ENCODE measurements at places on chromosomes 2 and 18.

GRCh38 chr18:79888016-79888415 lies 63.4 kb downstream of the SLC66A2 start:
- no peak for DNase-seq

DNA sequence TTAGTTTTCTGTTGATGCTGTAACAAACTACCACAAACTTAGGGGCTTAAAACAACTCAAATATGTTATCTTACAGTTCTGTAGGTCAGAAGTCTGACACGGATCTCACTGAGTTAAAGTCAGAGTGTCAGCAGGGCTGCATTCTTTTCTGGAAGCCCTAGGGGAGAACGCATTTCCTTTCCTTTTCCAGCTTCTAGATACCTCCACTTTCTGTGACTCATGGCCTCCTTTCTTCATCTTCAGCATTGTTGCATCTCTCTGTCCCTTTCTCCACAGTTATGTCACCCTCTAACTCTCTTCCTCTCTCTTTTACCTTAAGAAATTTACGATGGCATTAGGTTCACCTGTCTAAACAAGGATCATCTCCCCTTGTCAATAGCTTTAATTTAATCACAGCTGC lies 13.3 kb upstream of the PPP4R1 start:
- no peak for DNase-seq

DNA sequence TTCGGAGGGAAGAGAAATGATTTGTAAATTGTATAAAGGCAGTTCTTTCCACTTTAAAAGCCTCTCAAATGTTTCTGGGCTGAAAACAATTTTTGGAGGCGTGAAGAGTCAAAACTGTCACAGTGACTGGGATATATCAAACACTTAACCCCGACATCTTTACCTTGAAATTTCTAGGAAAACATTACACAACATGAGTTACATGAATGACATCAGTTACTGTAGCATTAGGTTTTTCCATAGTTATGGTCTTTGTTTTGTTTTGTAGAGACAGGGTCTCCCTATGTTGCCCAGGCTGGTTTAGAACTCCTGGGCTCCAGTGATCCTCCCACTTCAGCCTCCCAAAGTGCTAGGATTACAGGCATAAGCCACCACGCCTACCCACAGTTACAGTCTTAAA lies 25.7 kb downstream of the MSH6 start:
- no peak for DNase-seq

DNA sequence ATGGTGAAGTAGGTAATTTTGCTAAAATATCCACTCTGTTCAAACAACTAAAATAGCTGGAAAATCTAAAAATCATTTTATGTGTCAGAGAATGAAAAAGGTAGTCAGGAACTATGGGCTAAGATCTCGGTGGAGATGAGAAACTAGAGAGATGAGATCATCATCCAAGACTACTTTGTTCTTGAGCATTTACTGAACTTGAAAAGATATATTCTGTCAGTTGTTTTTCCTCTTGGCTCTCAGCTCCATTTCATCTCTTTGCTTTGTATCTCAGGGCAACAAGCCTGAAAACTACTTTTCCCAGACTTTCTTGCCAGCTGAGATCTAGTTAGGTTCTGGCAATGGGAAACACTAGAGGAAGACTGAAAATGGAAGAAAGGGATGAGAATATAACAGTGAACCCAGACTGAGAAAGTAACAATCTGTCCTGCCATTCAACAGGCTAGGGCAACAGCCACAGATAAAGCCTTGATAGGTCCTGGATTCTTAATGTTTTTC lies 346.2 kb upstream of the MEX3C start:
- no peak for DNase-seq

- DNase-seq, result no peak
Observed at GRCh38 chr2:70904371-70905216, 31.1 kb upstream of the ATP6V1B1 start.

DNA sequence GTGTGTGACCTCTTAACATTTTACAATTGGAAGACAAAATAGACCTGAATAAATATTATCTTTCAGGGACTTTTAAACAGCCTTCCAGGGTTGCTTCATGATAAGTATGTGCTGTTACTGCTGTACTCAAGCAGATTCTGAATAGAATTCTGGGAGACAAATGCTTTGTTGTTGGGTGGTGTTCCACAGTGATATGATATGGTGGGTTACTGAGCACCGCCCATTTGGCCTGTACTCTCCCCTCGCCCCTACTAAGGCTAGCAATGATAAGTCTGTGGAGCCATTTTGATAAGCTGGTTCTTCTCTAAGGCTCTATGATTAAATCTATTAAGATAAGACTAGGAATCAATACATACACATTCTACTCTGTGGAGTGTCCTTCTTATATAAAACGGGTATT lies 89.8 kb upstream of the ITGA4 start:
- no peak for DNase-seq

DNA sequence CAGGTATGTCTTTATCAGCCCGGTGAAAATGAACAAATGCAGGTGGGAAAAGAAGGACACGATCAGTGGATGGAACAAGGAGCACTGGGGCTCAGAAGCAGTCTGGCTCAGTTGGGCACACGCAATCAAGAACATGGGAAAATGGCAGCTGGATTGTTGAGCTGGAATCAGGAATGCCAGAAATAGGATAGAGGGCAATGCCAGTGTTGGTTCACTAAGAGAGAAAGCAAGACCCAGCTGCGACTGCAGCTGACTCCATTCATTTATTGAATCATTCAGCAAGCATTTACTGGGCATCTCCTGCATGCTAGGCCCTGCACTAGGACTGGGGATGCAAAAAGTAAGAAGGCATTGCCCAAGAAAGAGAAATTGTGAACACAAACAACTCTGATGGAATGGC lies 13.6 kb upstream of the TTR start:
- no peak for DNase-seq

DNA sequence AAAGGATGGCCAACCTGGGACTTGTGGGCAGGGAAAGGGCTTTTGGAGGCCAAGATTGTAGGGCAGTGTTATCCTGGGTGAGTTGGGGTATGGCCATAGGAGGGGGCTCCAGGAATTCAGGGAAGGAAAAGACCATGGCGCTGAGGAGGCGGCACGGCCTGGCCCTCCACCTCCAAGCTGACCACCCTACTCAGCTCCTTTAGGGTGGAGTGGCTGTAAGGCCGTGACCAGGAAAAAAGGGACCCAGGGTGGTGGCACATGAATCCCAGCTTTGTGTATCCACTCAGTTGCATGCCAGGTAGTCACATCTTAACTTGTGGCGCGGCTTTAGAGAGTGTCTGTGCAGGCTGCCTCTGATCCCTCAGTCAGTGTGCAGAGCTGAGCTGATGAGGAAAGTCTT lies 168.1 kb downstream of the AGAP1 start:
- no peak for DNase-seq

DNA sequence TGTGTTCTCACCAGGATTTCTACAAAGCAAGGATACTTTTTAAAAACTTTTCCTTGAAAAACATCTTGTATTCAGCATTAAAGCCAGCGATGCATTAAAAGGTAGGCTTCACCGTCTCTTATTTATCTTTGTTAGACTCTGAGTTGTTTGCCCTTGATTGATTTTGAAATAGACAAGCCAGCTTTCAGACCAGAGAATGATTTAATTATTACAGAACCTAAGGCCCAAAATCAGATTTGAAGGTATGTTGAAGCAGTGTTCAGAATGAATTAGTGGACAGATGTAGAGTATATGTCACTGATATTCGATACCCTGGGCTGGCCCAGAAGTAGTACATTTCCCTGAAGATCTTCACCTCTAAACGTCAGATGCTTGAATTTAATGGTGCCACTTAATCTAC lies 136.4 kb downstream of the THSD7B start:
- no peak for DNase-seq

DNA sequence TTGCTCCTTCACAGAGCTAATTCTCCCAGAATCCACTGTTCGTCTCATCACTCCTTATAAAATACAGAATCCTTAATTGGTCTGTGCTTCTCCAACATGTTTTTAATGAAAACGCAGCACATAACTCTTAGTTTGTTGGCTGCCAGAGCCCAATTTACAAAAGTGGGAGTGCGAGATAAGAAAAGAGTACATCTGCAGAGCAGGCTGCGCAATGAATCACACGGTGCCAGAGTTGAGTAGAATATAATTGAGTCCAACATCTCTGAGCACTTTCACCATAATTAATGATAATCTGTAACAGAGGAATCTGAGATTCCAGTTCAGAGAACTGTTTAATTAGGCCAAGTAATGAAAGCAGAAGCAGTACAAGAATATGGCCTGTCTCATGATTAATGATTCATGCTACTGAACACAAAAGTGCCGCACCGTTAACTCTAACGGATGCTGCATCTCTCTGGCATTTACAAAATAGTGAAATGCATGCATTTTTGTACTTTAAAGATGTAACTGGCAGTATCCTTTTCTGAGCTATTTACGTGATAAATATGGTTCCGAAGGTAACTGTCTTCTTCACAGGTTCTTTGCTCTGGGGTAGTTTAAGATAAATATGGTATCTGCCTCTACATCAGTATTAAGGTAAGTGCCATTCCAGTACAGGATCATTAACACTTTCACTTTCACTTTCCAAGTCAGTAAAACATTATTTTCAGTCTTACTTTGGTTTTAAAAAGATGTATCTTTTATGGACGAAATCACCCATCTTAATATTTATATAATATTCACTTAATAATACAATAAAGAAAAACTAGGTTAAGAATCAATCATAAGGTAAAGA lies 785.6 kb downstream of the NR4A2 start:
- DNase-seq, result no peak

- no peak for DNase-seq
Observed at GRCh38 chr18:10300739-10301138, 153.7 kb upstream of the APCDD1 start.

GRCh38 chr2:70541481-70542020 lies 12.1 kb downstream of the TGFA start:
- no peak for DNase-seq

GRCh38 chr18:51137891-51138290 lies 59.6 kb downstream of the MEX3C start:
- no peak for DNase-seq

DNA sequence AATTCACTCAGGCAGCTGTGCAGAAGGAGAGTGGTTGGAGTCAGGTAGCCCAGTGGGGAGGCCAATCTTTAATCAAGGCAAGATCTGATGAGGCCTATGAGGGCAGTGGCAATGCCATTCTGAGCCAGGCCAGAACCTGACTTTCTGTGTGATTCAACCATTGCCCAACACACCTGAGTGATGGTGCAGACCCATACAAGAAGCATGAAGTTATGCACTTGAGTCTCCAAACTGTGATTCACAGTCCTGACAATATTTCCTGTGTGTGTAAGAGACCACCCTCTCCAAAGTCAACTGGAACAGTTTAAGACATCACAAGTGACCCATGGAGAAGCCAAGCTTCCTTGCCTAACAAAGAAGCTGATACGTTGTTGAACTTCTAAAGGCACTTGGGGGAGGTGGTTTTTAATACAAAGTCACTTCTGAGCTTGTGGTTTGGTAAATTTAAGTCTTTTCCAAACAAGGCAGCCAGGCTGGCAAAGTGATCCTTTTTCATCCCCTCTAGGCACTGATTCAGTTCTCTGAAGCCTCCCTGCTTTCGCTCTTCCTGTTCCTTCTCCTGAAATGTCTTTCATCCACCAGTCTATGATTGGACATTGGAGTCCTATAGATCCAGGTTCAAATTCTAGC lies 49.0 kb downstream of the VSNL1 start:
- no peak for DNase-seq

DNA sequence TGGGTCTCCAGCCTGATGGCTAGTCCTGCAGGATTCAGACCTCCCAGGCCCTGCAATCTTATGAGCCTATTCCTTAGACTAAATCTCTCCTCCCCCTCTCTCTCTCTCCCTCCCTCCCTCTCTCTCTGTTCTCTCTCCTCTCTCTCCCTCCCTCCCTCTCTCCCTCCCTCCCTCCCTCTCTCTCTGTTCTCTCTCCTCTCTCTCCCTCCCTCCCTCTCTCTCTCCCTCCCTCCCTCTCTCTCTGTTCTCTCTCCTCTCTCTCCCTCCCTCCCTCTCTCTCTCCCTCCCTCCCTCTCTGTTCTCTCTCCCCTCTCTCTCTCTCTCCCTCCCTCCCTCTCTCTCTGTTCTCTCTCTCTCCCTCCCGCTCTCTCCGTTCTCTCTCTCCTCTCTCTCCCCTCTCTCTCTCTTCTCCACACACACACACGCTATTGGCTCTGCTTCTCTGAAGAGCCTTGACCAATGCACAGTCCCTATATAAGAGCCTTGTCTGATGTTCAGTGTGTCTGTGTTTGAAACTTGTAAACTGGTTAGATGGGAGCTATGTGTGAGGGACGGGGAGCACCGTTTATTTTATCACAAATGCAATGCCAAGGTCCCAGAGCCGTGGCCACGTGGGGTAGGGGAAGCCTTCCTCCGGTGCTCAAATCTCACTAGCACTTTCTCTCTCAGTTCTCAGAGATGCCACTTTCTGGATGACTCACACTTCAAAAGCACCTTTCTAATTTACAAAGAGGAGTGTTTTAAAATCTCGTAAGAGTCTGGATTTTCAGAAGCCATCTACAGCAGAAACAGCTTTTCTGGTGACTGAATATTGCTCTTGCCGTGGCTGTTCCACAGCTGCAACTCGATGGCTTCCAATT lies 9.4 kb upstream of the PRLH start:
- no peak for DNase-seq

DNA sequence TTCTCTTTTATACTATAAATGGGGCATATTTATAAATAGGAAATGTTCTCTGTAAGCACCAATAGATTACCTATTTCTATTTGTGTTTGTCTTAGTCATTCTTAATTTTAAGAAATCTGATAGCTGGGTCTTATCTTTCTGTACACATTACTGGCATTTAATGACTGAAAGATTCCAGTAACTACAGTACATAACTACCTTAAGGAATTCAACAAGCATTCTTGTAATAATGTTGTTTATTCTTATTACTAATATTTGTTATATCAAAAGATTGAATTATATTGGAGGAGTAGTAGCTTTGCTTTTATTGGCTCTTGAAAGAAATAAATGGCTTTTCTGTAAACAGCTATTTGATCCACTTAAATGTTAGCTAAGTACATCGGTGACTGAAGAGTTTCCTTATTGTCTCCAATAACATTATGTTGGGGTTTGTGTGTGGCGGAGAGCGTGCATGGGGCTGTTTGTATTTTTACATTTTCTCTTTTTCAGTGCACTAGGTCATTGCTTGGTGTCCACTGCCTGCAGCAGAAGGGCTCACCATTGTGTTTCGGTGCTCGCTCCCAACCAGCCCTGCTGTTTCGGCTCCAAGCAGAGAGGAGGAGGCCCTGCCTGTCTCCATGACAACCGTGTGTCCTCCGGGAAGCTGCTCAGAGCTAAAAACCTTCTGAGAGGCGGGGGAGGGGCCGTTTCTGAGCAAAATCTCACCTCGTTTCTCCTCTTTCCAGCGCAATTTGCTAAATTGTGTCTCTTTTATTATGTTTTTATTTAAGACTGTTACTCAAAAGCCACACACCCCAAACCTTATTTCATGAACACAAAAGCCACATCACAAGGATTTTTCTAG lies 112.5 kb upstream of the SLC38A11 start:
- peak; percentile 87 for DNase-seq

GRCh38 chr2:12764849-12765605 lies 48.3 kb downstream of the TRIB2 start:
- DNase-seq, result no peak

- no peak for DNase-seq
Observed at GRCh38 chr18:44602380-44602779, 78.3 kb upstream of the SETBP1 start.

DNA sequence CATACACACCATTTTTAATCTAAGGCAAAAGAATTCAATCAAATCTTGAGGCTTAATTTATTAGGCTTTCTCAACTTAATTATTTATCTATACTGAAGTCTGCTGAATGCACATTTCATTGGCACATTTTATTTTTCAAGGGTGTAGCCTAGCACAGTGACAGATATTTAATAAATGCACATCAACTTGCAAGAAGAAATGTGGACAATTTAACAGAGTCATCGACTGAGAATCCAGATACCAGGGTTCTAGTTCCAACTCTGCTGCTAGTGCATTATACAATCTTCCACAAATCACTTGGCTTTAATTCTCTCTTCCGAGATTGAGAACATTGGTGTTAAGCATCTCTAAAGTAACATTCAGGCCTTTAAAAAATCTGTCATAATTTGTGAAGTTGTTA lies 88.5 kb upstream of the RBBP8 start:
- no peak for DNase-seq

Measured in D341Med (cell line).